ENCODE measurements at places on chromosomes 2 and 18.

GRCh38 chr2:215677481-215677880 is 241.6 kb upstream of the FN1 start:
- no peak for DNase-seq

GRCh38 chr18:8307960-8308359 is 301.3 kb upstream of the RAB12 start:
- no peak for DNase-seq

DNA sequence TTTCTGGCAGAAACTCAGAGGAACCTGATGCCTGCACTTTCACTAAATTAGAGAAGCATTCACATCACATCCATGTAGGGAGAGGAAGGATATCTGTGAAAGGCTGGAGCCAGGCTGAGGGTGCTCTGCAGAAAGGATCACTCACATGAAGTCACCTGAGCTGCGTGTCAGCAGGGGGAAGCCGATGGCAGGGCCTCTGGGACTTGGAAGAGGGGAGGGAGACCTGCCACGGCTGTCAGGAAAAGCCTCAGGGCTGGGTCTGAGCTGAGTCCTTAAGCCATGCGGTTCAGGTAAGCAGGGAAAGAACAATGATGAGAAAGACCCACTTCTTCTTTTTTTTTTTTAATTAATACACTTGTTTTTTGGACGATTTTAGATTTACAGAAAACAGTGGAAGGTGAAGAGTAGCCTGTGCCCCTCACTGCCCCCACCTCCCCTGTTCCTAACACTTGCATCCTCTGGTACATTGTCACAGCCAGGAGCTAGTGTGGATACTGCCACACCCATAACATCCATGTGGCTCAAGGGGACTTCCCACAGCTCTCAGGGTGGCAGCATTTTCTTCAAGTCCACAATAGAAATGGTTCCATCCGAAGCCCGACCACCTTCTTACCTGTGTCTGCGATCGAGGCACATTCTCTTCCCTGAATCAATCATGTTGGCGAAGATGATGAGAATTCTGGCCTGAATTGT is 156.5 kb upstream of the TPO start:
- DNase-seq, result no peak

- no peak for DNase-seq
Measured at GRCh38 chr18:69948919-69949537, 1.4 kb upstream of the CD226 start.

DNA sequence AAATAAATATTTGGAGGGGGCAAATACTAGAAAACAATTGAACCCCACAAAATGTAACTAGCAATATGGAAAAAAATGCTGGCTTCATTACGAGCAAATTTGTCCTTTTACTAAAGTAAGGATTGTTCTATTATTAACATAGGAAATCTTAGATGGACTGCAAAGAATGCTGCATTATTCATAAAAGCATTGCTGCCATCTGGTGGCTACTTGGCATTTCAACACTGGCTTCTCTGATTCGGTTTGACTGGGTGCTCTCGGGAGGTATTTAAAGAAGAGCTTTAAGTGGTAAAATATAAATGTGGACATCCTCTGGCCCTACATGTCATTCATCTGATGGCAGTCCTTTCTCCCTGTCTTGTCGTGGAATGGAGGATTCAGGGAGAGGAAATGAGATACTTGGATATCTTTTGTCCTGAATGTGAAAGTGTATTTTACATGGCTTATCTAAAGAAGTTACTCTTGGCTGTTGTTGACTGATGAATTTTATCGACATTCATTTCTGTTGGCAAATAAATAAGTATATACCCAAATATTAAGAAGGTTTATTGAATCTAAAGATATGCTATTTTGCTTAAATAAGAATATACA is 130.2 kb downstream of the ARHGAP15 start:
- DNase-seq, result peak; percentile 48

DNA sequence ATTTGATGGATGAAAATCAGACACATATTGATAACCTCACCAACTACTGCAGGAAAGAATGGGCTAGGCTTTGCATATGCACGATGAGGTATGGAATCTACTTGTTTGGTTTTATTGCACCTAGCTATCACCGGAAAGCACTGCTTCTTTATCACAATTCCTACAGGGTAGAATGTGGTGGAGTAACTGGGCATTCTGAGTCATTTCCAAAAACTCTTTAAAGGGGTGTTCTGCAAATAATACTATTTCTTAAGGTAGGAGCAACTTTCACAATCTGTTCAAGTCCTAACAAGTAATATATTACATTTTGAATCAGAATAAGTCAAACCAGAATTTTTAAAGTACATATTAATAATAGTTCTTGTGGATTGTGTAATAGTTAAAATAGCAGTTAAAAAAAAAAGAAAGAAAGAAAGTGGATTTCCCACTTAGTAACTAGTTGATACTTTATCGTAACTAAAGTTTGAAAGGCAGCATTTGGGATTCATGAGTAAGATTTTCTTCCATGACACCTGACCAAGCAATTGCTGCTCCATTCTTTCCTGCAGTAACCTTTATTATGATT is 40.5 kb downstream of the INO80C start:
- DNase-seq, result no peak

DNA sequence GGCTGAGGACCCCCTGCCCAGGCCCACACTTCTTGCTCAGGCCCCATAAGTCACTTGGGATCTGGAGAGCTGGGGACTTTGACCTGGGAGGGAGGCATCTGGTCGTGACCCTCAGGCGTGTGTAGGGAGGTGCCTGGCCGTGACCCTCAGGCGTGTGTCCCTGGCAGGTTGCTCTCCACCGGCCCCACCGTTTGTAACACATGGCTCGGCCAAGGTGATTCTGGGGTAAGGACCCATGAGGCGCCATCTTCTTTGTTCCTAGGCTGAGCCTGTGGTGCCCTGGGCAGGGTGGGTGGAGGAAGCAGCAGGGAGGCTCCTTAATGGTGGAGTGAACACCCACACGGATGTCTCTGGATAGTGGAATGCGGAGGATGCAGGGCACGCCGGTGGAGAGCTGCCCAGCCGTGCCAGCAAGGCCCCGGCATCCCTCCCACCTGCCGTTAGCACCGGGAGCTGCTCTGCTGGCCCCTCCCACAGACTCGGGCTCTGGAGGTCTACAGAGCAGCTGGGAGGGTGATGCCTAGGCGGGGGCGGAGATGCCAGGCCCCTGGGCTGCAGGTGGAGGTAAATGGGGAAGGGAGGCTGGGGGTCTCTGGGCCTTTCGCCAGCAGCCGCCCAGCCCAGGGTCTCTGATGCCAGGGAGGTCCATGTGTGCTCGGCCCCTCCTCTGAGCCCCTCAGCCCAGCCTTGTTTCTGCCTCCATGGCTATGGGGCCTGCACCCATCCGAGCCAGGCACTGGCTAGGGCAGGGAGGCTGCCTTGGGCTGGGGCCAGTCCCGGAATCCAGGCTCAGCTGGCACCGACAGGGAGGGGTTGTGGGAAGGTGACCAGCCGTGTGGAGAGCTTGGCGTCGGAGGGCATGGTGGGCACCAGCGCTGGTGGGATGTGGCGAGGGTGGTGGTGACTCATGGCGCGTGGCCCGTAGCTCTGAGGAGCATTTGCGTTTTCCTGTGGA is 1.1 kb upstream of the GAL3ST2 start:
- DNase-seq, result no peak

- DNase-seq, result peak; percentile 69
Measured at GRCh38 chr2:64873472-64873924, 115.7 kb upstream of the SLC1A4 start.

- DNase-seq, result no peak
Measured at GRCh38 chr2:26176279-26176615, 3.4 kb downstream of the GAREM2 start.

- DNase-seq, result no peak
Measured at GRCh38 chr2:195620501-195620900, 36.5 kb upstream of the SLC39A10 start.

All from activated effector memory CD4-positive, alpha-beta T cell treated with Interleukin-2 at 50 U/mL for 16 hours (primary cell).